ENCODE measurements at places on chromosomes 11 and 22.

- DNase-seq: no peak
These were observed 3.4 kb upstream of the KREMEN1 start for GRCh38 chr22:29069463-29069862.

- no peak for DNase-seq
These were observed 73.1 kb upstream of the ARHGAP32 start for GRCh38 chr11:129265125-129265788.

GRCh38 chr22:26620197-26620596, 1.6 kb upstream of the CRYBA4 start:
- no peak for DNase-seq

GRCh38 chr11:134560566-134561330, 148.7 kb upstream of the B3GAT1 start:
- no peak for DNase-seq

DNA sequence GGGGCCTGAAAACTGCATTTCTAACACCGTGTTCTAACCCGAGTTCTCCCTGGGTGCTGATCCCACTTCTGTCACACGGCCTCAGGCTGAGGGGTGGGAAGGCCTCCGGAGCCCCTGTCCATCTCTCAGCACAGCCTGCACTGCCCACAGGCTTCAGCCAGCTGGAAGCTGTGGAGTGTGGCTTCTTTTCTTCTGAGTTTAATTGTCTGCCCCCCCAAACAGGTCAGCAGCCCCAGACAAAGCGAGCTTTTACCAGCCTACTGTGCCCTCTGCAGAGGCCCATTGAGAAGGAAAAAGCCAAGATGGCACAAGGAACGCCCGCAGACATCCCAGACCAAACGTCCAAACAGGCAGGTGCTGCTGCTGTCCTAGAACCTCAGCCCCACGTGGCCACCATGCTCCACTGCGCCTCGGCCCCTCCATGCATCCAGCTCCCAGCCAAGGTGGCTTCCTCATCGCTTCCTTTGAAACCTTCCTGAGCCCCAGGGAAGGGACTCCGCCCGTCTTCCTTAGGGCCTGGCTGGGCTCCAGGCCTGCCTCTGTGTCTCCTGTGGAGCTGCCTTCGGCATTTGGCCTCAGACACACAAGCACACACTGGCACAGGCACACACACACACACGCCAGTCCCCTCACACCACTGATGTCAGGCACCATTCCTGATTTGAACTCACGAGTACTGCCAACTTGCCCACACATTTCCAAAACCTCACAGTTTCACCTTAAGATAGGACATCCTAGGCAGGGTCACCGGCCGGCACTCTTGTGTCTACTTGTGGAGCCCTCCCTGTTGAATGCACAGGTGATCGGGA, 1.7 kb downstream of the MOB2 start:
- no peak for DNase-seq

DNA sequence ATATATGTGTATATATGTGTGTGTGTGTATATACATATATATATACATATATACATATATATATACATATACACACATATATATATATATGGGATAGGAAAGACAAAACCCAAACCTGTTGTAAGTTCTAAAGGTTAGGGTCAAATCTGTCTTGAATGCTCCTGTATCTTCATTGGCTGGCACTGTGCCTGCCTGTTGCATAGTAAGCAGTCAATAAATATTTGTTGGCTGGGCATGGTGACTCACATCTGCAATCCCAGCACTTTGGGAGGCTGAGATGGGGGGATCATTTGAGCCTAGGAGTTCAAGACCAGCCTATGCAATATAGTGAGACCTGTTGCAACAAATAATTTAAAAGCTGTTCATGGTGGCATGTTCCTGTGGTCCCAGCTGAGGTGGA, 205.4 kb downstream of the DBX1 start:
- DNase-seq: no peak

DNA sequence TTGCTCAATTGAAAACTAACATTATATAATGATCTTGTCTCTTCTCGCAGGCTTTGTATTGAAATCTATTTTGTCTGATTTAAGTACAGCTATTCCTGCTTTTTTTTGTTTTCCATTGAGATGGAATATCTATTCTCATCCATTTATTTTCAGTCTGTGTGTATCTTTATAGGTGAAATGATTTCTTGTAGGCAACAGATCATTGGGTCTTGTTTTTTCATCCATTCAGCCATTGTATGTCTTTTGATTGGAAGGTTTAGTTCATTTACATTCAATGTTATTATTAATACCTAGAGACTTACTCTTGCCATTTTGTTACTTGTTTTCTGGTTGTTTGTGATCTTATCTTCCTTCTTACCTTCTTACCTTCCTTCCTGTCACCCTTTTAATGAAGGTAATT, 77.8 kb upstream of the TRPC6 start:
- no peak for DNase-seq

DNA sequence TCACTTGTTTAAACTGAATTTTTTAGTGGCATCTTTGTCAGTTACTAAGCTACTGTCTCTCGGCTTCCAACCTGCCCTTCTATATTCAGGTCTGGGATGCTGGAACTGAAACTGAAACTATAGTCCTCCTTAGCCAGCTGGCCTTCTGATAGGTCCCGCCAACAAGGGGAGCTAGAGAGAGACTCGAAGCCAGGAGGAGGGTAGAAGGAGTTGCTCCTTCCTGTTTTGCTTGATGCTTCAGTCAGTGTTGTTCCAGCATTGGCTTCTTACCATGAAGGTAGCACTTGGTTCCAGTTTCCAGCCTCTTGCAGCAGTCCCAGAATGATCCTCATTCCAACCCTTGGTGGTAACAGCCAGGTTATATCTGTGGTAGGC, 32.9 kb upstream of the HORMAD2 start:
- no peak for DNase-seq

- no peak for DNase-seq
These were observed 4.3 kb downstream of the INPPL1 start for GRCh38 chr11:72228844-72229231.

- no peak for DNase-seq
These were observed 445 bp downstream of the SYTL2 start for GRCh38 chr11:85810521-85810870.

DNA sequence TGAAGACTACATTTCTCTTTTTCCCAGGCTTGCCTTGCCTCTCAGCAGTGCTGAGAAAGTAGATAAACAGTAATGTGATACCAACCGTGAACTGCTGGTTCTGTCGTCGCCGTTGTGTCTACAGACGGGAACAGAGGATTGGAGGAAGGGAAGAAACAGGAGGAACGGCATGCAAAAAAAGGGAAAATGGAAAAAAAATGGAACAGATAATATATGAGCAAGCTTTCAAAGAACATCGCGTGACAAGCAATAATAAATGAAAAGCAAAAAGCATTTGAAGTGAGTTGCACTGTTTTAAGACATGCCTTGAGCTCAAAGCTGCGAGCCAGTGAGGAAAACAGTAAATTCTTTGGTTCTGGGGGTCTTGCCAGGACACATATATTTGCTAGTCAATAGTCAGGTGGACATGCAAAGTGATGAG, 305.9 kb downstream of the CADM1 start:
- DNase-seq: no peak

DNA sequence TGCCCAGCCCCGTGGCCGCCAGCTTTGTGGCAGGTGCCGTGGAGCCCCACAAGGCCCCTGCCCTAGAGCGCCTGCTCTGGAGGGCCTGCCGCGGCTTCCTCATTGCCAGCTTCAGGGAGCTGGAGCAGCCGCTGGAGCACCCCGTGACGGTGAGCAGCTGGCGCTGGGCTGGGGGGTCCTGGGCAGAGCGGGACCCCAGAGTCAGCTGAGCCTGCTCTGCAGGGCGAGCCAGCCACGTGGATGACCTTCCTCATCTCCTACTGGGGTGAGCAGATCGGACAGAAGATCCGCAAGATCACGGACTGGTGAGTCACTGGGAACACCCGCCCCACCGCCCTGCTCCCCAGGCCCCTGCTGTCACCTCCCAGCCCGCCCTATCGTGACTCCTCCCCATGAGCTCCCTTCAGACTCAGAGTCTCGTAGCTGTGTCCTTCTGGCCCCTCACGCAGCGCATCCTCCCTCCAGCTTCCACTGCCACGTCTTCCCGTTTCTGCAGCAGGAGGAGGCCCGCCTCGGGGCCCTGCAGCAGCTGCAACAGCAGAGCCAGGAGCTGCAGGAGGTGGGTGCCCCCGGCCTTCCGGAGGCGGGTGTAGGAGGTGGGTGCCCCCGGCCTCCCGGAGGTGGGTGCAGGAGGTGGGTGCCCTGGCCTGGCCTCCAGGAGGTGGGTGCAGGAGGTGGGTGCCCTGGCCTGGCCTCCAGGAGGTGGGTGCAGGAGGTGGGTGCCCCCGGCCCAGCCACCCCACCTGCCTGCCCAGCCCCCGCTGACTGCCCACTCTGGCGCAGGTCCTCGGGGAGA, 4.7 kb downstream of the TCIRG1 start:
- no peak for DNase-seq

GRCh38 chr11:77062924-77063323, 3.8 kb upstream of the CAPN5 start:
- no peak for DNase-seq

DNA sequence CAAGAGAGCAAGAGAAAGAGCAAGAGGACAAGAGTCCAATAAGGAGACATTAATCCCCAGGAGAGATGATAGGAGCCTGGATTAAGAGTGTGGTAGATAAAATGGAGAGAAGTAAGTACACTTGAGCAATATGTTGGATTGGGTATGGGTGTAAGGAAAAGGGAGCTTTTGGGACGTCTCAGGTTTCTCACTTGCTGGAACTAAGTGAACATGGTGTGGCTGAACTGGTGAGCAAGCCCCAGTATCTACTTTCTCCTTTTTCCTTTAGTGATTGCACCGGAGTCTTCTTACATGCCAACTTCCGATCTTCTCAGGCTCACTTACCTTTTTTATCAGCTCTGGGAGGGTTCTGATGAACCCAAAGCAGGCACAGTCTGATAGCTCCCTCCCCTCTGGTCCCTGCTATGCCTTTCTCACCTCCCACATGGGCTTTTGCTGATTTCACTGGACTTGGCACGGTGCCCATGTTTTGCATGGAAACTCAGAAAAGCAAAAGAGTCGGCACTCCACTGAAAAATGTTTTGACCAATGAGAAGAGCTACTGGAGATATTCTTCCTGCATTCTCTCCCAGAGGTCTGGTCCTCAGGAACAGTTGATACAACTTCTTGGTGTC, 14.5 kb upstream of the APLNR start:
- no peak for DNase-seq

GRCh38 chr22:25395915-25396314, 168.6 kb upstream of the GRK3 start:
- DNase-seq: no peak

GRCh38 chr11:127182586-127183203, 182.1 kb upstream of the KIRREL3 start:
- DNase-seq: no peak

DNA sequence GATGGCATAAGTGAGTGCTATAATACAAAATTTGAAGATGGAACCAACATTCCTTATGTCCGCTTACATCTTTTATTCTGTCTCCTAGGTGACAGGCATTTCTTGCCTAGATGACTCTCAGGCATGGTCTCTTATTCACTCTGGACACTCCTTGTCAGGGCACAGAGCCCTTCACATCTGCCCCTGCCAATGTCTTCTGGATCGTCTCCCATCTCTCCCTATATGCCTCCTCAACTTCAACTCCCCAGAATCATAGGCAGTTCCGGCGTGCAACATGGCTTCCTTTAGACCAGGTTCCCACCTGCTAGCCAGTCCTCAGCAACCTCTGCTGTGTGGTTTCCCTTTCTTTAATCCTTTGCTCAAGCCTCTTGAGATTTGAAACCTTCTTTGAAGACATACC, 300.9 kb downstream of the TENM4 start:
- no peak for DNase-seq

DNA sequence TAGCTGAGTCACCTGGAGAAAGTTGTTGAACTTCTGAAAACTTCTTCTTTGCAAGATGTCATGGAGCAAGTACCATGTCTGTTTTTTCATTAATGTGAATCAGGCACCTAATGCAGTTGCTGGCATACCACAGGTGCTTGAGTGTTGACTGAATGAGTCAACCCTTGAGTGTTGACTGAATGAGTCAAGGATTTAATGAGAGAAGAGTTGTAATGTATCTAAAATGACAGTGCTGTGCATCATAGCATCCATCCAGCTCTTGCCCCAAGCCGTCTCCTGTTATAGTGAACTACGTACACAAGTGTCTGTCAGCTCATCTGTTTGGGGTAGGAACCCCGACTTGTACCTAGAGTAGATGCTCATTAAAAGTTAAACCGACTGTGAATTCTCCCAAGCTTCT, 93.1 kb downstream of the CWC15 start:
- DNase-seq: no peak

DNA sequence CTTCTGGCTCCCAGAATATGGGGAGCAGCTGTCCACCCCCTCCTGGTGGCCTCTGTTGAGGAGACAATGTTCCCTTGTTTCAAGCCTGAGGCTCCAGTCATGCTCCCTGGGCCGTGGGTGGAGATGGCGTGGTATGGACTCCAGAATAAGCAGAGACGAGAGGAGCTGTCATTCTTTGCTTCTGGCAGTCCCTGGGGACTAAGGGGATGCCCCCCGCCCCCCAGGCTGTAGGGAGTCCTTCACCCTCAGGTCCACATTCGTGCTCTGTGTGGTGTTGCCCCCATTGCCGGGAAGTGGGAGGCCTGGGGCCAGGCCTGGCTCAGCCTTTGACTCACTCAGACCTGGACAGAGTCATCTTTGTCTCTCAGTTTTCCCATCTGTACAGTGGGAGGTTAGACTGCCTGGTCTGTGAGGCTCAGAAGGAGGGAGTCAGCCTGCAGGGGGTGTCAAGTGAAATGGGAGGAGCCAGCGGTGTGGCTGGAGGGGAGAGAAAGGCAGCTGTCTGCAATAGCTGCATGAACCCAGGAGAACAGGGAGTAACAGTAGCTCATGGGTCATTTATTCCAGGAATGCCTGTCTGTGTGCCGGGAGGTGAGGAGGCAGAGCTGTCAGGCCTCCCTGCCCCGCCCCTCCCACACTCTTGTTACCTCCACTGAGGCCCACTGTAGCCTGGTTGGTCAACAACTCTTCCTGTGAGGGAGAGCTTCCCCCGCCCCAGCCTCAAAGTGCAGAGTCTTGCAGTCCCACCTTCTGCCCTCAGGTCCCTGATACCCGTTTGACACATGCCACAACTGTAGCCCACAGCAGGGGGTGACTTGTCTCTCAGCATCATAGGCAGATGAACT, 6.3 kb downstream of the ARHGEF17 start:
- DNase-seq: no peak

DNA sequence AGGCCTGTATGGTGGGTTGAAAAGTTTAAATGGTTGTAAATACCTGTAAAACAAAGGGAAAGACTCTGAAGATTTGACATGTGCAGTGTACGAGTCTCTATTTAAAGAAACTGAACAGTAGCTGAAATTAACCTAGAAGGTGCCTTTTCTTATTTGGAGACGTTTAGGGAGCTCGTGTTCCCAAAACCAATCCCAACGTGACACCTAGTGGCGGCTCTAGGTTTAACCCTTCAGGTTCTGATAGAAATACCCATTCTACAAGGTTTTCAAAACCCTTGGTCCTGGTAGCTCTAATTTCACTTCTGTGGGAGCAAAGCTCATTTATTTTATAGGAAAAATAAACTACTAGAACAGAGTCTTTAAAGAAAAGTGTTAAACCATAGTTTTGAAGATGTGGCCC, 258.3 kb downstream of the LRRC4C start:
- no peak for DNase-seq

GRCh38 chr11:18617688-18618341, 16.3 kb downstream of the SPTY2D1 start:
- DNase-seq: no peak
